T-helper 1 cell (primary cell): ENCODE measurements at places on chromosomes 6 and 20.

- DNase-seq = no peak
These were observed 77.0 kb downstream of the PLCB1 start for GRCh38 chr20:8209061-8209460.

DNA sequence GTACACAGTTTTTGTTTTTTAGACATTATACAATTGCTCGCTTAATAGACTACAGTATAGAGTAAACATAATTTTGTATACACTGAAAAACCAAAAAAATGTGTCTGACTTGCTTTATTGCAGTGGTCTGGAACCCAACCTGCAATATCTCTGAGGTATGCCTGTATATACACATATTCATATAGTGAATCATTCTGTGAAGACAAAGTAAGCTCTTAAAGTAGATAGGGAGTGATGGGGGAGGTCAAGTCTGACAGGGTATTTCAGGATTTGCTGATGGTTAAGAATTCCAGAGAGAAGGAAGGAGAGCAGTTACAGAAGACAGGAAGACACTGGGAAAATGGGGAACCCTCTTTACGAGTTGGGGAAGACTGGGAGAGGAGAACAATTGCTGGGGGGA lies 417.9 kb downstream of the CD109 start:
- no peak for DNase-seq

- no peak for DNase-seq
These were observed 167.5 kb upstream of the PMEPA1 start for GRCh38 chr20:57877131-57877824.

GRCh38 chr6:41859356-41859755 lies 35.8 kb downstream of the USP49 start:
- DNase-seq = no peak

GRCh38 chr6:112266331-112266730 lies 12.0 kb upstream of the LAMA4 start:
- no peak for DNase-seq
